ENCODE measurements at places on chromosomes 7 and 10.

DNA sequence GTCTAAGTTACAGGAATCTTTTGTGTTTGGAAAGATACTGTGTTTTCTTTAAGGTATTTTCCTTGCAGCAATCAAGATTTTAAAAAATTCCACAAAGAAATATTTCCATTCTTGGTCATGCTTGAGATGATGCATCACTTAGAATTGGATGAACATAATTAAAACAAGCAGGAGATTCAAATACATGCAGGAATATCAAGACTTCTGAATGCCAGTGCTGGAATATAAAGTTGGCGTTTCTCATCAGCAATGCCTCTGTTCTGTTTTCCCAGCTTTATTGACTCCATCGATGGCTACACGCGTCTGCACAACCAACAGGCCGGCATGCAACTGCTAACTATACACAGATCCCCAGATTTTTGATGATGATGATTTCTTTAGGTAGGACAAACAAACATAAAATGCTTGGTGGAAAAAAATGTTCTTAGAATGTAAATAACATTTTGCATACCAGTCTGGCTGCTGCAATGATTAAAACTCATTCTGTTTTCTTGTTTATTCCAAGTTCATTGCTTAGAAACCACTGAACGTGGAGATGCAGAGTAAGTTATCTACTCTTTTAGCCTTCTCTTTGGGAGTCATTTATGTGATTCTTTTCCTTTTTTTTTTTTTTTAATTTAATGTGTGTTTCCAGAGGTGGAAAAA lies 91.3 kb upstream of the FAM171A1 start:
- no peak for DNase-seq

DNA sequence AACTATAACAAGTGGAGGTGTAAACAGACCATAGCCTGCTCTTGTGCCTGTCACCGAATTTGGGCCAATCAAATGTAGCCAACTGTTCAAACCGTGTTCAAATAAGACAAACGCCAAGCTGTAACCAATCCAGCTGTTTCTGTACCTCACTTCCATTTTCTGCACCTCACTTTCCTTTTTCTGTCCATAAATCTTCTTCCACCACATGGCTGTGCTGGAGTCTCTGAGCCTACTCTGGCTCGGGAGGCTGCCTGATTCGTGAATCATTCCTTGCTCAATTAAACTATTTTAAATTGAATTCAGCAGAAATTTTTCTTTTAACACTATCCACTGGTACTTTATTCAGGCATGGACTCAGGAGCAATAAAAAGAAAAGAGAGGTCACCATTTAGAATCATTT lies 29.9 kb upstream of the COL1A2 start:
- DNase-seq = no peak

- no peak for DNase-seq
Measured at GRCh38 chr7:38300175-38300574, 26.7 kb upstream of the TARP start.

DNA sequence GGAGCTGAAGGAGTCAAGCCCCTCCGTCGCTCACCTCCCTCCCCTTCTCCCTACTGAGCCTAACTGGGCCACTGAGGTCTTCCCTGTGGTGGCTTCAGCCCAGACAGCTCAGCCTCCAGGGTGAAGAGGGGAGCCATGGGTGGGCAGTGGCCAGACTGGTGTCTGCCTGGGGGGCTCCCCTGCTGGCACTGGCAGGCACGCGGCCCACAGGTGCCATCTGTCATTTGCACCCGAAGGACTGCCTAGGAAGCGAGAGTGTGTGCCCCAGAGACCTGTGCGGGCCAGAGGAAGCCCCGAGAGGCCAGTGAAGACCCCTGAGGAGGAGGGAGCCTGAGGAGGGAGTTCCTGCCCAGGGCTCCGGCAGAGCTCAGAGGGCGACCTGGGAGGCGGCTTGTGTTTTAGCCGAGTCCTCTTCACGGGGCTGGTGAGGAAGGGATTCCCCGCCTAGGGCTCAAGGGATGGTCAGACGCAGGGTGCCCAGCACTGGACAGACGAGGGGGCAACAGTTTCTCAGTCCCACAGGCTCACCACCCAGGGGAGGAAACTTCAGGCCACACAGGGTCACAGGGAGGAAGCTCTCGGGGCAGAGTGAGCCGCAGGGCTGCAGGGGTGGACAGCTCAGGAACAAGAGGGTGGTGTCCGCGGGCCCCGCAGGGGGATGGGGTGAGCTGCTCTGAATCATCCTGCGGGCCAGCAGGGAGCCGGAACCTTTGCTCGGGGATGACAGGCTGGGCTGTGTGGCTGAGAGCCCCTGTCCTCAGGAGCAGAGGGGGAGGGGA lies 76.2 kb upstream of the PPP2R2D start:
- DNase-seq = no peak

DNA sequence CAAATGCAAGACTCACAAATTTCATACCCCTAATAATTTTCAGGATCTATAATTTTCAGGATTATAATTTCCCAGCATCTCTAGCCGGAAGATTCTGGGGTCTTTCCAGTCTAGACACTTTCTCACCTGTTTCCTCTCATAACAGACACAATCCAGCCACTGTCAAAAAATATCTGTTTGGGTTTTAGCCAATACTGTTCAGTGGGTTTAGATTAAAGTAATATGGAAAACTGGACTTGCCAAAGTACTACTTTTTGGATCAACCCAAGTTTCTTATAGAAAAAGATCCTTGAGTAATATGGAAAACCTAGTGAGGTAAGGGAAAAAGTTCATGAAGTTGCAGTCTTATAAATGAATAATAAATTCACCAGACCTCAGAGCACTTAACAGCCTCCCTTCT lies 62.1 kb upstream of the NEBL start:
- no peak for DNase-seq

DNA sequence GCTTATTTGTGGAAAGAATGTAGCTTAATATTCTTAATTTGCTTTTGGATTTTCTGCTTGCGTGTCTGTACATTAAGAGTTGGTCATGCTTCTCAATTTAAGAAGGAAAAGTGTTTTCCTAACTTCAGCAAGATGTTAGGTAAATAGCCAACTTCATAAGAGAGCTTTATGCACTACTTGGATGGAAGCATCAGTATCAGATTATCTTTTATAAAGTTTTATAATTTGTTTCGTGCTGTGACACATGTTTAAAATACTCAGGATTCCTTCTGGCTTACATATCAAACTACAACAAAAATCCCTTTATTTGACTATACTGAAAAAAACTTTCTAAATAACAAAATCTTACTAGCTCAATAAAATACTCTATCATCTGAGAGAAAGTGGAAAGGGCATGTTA lies 34.8 kb upstream of the AGR2 start:
- no peak for DNase-seq

GRCh38 chr7:19677180-19677579 lies 31.7 kb downstream of the POLR1F start:
- DNase-seq = no peak

DNA sequence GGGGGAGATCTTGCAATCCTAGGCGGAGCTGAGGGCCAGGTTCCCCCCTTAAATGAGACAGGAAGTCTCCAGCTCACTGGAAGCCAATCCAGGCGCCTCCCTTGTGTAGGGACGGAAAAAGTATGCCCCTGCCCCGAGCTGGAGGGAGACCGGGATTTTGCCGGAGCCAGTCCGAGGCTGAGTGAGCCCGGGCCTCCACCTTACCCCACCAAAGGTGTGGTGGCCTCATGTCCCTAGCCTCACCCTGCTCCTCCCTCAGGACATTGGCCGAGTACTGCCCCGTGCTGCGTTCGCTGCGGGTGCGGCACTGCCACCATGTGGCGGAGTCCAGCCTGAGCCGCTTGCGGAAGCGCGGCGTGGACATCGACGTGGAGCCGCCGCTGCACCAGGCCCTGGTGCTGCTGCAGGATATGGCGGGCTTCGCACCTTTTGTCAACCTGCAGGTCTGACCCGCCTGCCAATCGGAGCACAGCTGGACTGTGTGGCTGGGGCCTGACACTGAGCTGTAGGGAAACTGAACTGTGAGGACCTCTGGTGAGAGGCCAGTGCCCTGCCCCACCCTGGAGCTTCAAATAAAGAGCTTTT lies 2.0 kb downstream of the FBXL15 start:
- DNase-seq = peak; percentile 93

GRCh38 chr10:124378881-124379471 lies 39.7 kb downstream of the OAT start:
- no peak for DNase-seq

GRCh38 chr7:148698007-148698396 lies 701 bp upstream of the CUL1 start:
- peak; percentile 52 for DNase-seq

- no peak for DNase-seq
Measured at GRCh38 chr10:112821038-112821437, 129.0 kb upstream of the TCF7L2 start.

DNA sequence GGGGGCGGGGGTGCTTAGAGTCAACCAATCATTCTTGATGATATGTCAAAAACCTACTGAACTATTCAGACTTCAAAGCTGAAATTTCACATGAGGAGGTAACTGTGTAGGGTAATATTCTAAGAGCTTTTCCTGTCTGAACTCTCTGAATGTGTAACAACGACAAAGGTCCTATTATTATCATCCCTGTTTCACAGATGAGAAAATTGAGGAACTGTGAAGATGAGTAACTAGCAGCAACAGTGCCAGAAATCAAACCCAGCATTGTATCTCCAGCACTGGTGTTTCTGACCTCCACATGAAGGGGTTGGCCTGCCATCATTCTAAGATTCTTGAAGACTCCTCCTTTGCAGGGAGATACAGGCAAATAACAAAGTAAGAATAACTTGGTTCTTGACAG lies 294.7 kb upstream of the AOAH start:
- no peak for DNase-seq

DNA sequence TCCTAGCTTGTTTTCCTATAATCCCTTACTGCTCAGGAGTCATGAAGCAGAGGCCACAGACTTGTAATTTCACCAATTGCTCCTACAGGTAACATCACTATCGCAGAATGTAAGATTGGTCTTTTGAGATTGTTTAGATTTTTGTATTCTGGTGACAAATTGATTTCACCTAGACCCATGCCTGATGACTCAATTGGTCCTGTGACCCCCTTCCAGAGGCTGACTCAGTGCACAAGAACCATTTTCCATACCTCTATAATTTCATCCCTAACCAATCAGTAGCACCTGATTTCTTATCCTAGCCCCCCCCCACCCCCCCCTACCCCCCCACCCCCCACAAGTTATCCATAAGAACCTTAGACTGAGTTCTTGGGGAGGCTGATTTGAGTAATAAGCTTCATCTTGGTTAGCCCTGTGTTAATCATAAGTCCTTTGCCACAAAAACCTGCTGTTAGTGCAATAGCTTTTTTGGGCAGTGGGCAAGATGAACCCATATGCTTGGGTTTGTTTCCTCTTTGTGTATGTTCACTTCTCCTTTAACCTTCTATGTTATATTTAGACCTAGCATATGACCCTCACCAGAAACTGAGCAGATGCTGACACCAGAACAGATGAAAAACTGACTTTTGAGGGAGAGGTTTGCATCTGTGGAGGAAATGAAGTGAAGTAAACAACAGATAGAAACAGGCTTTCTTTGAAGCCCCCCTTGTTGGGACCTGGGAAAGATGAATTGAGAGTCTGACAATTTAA lies 187.1 kb downstream of the KIF20B start:
- DNase-seq = no peak

DNA sequence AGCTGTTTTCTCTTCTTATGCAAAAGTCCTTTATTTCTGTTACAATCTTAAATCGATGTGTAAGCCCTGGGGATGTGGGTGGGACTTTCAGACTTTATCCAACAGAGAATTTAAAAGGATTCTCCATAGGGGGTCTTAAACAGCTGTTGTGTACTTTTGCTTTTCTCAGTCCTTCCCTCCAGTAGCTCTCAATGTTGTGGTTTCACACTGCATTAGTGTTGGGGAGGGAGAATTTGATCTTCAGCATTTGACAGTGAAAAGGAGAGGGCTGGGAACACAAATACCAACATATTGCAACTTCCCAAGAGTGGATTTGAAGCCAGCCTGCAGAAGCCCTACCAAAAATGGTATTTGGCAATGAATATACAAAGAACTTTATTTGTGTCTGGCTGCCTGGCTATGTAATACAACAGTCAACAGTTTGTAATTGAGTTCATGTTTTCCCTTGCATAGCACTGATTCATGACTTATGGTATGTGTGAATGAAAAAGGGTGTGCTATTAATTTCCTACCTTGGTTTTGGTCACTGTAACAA lies 80.1 kb upstream of the CAPZA2 start:
- no peak for DNase-seq

GRCh38 chr10:116752563-116752962 lies 10.2 kb upstream of the HSPA12A start:
- DNase-seq = no peak

DNA sequence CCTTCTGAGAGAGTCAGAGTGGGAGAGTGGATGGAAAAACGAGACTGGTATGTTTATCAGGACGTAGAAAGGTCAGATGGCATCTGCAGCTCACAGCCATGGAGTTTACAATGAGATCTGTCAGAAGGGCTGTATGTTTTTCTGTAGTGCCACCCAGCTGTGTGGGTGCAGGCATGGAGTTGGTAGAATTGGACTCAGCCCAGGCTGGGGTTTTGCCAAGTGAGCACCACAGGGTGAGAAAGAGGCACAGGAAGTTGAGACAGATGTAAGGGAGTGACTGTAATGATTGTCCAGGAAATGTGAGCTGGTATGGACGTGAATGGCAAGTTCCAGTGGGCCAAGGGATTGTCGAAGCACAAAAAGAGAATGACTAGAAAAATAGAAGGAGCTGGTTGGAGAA lies 9.1 kb upstream of the ZYX start:
- DNase-seq = peak; percentile 95

DNA sequence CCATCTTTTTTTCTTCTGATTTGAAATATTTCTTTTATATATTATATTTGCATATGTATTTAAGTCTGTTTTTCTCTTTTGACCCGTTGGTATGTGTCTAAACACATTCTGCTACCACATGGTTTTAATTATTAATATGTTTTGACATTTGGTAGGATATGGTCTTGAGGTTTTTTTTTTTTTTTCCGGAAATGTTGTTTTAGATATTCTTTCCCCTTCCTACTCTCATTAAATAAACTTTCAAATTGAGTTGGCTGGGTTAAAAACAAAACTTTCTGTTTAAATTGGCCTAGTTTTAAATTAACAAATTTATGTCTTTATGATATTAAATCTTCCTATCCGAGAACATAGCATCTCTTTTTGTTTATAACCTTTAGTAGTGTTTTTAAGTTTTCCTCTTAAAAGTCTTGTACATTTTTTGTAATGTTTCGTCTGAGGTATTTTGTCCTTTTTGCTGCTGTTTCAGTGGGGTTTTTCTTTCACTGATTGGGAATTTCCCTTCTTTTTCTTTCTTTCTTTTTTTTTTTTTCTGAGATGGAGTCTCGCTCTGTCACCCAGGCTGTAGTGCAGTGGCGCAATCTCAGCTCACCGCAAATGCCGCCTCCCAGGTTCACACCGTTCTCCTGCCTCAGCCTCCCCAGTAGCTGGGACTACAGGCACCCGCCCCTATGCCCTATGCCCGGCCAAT lies 25.4 kb downstream of the STAM start:
- DNase-seq = no peak

DNA sequence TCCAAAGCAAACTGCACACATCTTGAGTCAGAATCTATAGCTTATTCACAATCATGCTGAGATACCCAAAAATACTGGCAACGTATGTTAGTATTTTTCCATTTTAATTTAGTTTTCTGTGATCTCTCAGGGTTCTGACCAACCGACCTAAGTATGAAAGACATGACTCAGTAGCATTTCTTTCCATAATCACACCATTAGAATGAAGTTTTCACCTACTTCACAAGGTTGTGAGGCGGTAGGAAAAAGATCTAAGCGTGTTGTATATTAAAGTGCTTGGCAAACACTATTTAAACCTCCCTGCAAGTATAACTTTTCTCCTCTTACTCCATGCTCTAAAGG lies 49.1 kb downstream of the PLCE1 start:
- no peak for DNase-seq

All from colonic mucosa (tissue), 4 donors.